ENCODE measurements at places on chromosomes 16 and 17.

DNA sequence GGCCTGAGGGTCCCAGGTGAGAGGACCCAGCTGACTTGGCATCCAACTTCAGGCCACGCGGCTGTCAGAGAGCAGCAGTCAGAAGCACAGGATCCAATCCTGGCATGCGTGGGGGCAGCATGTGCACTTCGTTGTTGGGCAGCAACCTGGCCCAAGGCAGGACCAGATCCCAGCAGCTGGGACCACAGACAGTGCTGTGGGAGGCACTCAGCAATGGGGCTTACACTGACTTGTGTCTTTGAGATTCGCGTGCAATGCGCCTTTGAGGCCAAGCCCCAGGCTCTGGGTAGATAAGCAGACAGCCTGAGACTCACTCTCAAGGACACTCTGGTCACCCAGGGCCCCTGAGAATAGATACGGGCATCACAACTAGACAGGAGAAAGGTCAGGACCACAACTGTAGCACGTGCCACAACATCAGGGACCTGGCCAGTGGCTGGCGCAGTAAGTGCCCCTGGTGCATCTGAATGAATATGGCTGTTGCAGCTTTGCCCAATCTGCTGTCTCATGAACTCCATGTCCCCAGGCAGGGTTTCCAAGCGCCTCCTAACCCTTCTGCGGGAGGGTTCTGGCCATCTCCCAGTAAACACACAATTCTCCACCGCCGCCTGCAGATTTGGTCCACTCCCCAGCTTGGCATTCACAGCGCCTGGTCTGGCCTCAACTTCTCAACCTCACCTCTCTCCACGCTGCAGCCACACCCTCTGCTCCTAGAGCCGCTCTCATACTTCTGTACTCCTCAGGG is 3.2 kb downstream of the PAM16 start:
- DNase-seq: no peak

- no peak for DNase-seq
These were observed 6.7 kb downstream of the CBX8 start for GRCh38 chr17:79789943-79790804.

DNA sequence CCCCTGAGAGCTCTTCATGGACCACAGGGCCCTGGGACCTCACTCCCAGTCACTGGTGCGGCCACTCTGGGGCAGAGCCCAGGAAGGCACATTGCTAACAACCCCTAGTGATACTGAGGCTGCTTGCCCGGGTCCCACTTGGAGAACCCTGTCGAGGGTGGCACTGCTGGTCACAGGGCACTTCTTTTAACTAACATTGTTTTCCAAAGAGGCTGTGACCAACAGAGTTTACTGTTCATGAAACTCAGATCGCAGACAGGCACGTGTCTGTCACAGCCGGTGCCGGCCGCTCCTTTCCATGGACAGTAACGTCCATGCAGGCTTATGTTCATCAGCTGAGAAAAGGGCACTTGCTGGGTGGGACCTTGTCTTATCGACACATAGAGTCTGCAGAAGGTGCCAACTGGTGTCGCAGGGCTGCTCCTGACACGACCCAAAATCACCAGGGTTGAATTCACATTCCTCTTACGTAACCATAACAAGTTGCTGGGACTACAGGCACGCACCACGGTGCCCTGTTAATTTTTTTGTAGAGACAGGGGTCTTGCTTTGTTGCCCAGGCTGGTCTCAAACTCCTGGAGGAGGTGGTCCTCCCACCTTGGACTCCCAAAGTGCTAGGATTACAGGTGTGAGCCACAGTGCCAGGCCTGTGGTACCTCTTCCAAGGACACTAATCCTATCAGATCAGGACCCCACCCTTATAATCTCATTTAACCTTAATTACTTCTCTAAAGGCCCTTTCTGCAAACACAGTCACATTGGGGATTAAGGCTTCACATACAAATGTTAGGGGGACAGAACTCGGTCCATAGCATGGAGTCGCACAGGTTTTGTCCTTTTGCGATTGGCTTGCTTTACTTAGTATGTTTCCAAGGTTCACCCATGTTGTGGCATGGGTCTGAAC is 1.2 kb upstream of the ZC3H18 start:
- no peak for DNase-seq

GRCh38 chr17:59505610-59506276 is 59.7 kb upstream of the DHX40 start:
- no peak for DNase-seq

DNA sequence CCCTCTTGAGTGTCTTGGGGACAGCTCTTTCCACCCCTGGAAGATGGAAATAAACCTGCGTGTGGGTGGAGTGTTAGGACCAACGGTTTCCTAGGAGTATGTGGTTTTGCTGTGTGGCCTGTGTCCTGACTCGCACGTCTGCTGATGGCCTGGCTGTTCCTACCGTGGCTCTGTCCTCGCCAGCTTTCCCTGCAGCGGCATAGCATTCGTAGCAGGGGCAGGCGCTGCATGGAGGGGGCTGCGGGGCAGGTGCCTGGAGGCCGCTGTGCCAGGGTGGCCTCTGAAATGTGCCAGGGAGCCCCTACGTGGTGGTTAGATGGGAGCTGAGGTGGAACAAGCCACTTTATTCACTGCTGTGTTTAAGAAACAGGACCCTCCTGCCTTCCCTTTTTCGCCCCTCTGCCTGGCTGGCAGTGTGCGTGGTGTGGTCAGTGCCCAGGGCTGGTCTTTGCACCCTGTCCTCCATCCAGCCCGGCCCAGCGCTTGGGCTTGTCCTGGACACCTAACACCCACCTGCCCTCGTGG is 10.6 kb downstream of the SLC16A3 start:
- no peak for DNase-seq

GRCh38 chr16:78005881-78006280 is 16.5 kb upstream of the CLEC3A start:
- no peak for DNase-seq

- no peak for DNase-seq
These were observed 58.2 kb downstream of the MAF start for GRCh38 chr16:79542237-79542774.

- DNase-seq: no peak
These were observed 37.8 kb downstream of the ITGAE start for GRCh38 chr17:3762922-3763776.

- no peak for DNase-seq
These were observed 38.7 kb downstream of the PKD1 start for GRCh38 chr16:2096853-2097595.

DNA sequence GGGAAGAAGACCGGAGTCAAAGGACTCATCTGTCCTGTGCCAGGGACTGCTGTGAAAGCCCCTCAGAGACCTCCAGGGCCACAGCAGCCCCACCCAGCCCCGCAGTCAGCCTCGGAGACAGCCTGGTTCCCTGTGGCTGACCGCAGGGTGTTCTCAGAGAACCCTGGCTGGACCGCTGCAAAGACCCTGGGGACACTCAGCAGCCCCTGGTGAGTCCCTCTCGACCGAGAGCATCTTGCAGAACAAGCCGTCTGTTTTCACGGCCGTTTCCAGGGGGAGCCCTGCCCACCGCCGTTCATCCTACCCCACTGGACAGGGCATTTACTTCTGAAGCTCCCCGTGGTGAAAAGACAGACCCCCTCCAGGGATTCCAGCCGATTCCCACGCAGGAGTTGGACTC is 10.3 kb downstream of the UBALD1 start:
- DNase-seq: no peak

DNA sequence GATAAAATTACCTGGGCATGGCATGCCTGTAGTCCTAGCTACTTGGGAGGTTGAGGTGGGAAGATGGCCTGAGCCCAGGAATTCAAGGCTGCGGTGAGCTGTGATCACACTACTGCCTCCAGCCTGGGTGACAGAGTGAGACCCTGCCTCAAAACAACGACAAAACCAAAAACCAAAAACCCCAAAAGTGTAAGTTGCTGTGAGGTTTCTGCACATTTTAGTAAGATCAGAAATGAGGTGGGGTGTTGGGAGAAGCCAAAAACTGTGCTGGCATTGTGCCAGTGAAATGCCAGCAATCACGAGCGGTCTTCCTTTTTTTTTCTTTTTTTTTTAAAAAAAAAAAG is 114.6 kb downstream of the PITPNC1 start:
- DNase-seq: no peak

- DNase-seq: no peak
These were observed 13.5 kb upstream of the PRKAR1A start for GRCh38 chr17:68498479-68499326.

- DNase-seq: no peak
These were observed 69.0 kb upstream of the BCAR1 start for GRCh38 chr16:75320435-75320834.

GRCh38 chr16:1564325-1564724 is 30.9 kb downstream of the TMEM204 start:
- DNase-seq: no peak

DNA sequence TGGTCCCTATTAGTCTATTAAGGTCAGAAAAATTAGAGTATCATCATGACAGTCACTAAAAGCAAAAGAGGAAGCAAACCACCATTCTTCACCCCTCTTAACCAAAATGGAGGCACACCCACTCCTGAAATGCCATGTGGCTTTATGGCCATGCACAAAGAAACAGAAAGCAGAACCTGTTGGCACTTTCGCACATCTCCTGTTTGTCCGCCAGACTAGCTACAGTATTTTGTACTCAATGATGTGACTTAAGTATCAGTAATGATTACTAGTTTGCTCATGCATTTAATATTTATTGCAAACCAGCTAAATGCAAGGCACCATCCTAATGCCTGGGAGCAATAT is 70.2 kb upstream of the GNAO1 start:
- no peak for DNase-seq

GRCh38 chr17:65346166-65346565 is 209.0 kb downstream of the RGS9 start:
- no peak for DNase-seq

DNA sequence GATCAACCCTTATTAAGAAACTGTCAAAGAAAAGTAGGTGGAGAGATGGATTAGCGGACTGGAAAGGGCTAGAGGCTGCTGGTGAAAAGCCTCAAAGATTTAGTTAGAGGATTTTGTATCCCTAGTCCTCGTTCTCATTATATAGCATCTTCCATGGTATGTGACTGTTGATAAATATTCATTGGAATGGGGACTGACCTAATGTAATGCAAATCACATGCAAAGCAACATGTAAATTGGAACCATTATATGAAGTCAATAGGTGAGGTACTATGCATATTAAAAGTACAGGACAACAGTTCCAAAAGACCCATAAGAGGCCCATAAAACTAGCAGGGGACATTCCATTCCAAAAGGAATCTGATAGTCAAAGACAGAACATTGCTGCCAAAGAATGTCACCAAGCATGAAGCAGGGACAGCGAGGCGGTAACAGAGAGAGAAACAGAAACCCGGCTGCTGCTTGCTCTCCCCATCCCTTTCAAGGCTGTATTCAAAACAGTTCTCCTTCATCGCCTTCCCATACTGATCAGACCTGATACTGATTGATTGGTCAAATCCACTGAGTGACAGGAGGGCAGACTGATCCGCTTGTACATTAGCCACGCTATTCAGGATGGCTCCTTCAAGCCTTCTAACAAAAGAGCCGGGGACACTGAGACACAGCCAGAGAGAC is 44.5 kb downstream of the SOX9 start:
- DNase-seq: no peak

DNA sequence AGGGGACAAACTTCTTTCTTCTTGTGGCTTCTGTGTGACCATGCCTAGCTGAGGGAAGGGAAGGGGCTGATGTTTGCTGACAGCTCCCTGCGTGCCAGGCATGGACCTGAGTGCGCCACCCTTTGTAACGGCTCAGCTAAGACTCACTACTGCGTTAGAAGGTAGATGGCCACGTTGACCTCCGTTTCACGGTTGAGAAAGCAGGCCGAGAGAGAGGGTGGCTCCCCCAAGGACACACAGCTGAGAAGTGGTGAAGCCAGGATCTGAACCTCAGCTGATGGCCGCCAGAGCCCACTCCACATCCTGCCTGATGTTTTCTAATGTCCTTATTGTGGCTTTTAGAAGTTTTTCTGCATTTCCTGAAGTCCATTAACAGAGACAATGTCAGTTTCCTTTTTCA is 45.1 kb downstream of the RGS9 start:
- no peak for DNase-seq

DNA sequence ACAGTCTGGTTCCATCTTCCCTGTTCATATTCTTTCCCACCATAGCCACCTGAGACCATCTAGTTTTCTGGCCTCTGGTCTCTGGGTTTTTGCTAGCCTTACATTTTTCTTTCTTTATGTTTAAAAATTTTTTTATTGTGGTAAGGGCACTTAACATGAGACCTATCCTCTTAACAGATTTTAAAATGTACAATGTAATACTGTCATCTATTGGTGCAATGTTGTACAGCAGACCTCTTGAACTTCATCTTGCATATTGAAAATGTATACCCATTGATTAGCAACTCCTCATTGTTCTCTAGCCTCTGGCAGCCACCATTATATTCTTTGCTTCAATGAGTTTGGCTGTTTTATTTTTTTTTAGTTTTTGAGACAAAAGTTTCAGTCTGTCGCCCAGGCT is 39.2 kb downstream of the ITGAM start:
- DNase-seq: no peak

DNA sequence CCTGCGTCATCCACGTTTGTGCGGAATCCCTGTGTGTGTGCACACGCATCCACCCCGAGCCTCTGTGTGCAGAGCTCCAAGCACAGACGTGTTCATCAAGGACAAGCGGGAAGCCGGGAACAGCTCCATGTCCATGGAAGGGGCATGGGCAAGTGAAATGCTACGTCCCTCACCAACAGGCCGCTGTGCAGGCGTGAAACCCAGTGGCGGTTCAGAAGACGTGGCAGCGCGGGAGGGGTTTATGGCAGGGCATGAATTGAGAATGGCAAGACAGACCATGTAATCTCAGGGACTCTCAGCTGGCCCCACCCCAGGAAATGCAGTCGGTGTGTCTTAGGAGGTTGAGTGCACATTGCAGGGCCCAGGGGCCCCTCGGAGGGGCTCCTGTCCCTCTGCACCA is 52.7 kb downstream of the TBC1D16 start:
- no peak for DNase-seq

DNA sequence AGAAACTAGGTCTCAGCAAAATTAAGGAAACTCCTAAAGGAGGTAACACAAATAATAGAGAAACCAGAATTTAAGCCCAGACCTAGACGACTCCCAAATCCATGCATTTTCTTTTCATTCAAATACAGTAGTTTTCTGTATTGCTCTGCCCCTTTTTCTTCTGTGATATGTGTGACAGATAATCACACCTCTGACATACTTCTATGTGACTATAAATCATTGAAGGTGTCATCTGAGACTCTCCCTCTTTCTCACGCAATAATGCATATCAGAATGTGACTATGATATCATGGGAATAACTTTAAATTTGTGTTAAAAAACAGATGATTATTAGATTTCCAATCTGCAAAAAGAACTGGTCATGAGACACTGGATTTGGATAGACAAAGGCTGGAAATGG is 143.0 kb upstream of the ELAC2 start:
- no peak for DNase-seq

- no peak for DNase-seq
These were observed 18.9 kb upstream of the RAP1GAP2 start for GRCh38 chr17:2777242-2777867.

- DNase-seq: no peak
These were observed 56.9 kb upstream of the LGALS9 start for GRCh38 chr17:27573971-27574525.
